ENCODE measurements at places on chromosomes 12 and 14. TPM values are rescaled to one million over a fixed set of nuclear protein-coding genes. Genes with fewer than 3 reads are reported as not detected.

Gene CLEC4C
- polyA plus RNA-seq: 0.12 TPM

Gene SLC7A7
- polyA plus RNA-seq: 11.5 TPM

GRCh38 chr12:52190860-52191729 lies 719 bp downstream of the KRT80 start:
- no peak overlapping the region for H3K4me3 ChIP-seq
- H3K27me3 ChIP-seq: no peaks in the 10 kb centered on the region
- no peak for DNase-seq
- no peaks in the 10 kb centered on the region for H3K36me3 ChIP-seq
- peaks cover 39% of the 10 kb centered on the region for H3K4me1 ChIP-seq

Gene DPF3
- 13.9 TPM for polyA plus RNA-seq
